ENCODE measurements at places on chromosomes 3 and 15.

- DNase-seq = no peak
Observed at GRCh38 chr3:139772539-139773500, 95.0 kb upstream of the NMNAT3 start.

DNA sequence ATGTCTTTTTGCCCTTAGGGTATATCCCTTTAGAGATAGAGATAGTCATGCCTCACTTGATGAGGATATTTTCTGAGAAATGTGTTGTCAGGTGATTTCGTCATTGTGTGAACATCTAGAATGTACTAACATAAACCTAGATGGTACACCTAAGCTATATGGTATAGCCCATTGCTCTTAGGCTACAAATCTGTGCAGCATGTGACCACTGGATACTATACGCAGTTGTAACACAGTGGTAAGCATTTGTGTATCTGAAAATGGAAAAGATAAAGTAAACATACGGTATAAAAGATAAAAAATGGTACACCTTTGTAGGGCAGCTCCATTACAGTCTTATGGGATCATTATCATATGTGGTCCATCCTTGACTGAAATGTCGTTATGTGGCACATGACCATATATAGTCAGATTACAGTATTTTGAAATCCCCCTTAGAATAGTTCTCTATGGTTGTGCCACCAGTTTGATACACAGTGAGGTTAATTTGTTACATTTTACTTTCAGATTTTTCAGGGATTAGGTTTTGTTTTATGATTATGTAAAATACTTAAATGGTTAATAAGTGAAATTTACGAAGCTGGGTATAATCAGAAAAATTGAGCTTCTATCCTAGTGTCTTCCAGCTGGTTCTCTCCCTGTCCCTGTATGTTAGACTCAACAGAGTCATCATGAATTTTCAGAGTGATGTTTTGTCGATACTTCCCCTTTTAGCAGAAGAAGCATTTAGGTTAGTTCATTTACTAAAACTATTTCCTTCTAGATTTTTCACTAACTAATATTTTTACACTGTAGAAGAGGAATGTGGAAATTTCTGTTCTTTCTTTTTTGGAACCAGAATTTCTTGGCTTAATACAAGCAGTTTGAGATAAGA is 12.8 kb downstream of the SETD5 start:
- DNase-seq = no peak

DNA sequence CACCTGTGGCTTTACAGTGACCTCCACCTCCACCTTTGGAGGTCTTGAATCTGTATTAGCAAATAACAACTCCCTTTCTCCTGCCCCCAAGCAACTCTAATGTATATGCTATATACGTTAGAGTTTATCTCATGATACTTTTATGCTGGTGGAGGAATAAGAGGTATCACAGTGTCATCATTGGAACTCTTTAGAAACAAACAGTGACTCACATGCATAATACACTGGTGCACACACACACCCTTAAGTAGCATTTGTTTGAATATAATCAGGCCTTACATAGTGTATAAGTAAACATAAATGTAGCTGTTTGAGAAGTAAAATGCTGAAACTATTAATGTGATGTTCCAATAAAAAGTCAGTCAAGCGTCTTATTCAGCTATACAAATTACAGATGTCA is 280.2 kb upstream of the C2CD4B start:
- DNase-seq = no peak

DNA sequence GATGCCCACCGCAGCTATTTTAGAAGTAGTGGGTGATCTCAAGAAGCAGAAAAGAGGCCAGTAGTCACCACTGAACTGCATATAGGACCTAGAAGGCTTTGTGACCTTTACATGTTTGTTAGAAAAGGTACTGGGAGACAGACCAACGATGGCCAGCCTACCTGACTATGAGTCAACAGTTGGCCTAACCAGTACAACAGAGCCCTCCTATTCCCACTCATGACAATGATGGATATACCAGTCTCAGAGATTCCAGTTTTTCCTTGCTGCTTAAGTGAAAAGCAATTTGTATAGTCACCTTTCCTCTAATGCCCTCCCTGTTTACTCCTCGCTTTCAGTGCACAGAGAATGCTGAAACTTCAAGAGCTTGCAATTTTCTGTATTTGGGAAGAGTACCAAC is 86.6 kb upstream of the PPIB start:
- no peak for DNase-seq

GRCh38 chr3:24793896-24794295 is 299.2 kb upstream of the THRB start:
- no peak for DNase-seq

- no peak for DNase-seq
Observed at GRCh38 chr3:13655061-13655913, 106.4 kb downstream of the FBLN2 start.

- DNase-seq = no peak
Observed at GRCh38 chr3:129837065-129837642, 56.4 kb downstream of the TMCC1 start.

GRCh38 chr15:36965570-36966342 is 134.6 kb downstream of the MEIS2 start:
- DNase-seq = no peak

- no peak for DNase-seq
Observed at GRCh38 chr15:56019060-56019793, 25.8 kb upstream of the NEDD4 start.

DNA sequence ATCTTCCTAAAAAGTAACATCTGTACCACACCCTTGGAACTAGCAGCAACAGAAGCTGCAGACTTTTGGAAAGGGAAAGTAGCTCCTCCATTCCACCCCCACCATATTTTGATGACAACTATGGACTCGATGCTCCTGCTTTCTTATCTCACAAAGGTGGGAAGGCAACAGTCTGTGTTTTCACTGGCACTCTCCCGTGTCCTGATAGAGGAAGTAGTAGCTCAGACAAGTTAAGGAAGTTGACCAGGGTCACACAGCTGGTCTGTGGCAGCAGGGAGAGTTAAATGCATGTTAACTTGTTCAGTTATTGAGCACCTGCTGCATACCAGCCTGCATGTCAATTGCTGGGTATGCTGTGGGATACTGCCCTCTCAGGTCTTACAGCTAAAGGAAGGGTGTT is 33.1 kb downstream of the BHLHE40 start:
- no peak for DNase-seq

DNA sequence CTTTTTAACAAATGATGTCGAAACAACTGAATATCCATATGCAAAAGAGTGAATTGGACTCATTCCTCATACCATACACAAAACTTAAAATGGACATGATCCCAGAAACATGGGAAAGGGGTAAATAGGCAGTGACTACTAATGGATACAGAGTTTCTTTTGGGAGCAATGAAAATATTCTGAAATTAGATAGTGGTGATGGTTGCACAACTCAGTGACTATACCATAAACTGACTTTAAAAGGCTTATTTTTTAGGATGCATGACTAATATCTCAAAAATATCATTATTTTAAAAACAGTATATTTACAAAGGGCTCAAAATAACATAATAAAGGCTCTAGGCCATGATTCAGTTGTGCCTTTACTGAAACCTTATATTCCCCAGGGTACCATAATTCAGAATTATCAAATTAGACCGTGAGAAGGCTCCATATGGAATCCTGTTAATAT is 16.3 kb upstream of the ATP13A3 start:
- DNase-seq = no peak

DNA sequence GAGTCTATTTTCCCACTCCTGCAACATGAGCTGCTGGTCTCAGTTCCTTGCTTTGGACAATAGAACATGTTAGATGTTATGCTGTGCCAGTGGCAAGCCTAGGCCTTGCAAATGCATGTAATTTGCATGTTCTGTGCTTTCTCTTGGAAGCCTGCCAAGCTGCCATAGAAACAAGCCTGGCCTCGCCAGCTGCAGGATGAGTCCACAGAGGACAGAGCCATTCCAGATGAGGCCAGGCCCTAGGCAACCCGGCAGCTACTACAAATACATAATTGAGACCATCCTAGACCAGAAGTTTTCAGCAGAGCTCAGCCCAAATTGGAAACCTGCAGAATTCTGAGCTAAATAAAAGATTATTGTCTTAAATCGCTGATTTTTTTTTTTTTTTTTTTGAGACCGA is 39.6 kb downstream of the TRIM69 start:
- DNase-seq = no peak

GRCh38 chr3:123129092-123129491 is 62.3 kb downstream of the PDIA5 start:
- no peak for DNase-seq

- no peak for DNase-seq
Observed at GRCh38 chr15:51382787-51383186, 41.3 kb downstream of the GLDN start.

GRCh38 chr15:41876007-41876406 is 17.8 kb downstream of the SPTBN5 start:
- no peak for DNase-seq

DNA sequence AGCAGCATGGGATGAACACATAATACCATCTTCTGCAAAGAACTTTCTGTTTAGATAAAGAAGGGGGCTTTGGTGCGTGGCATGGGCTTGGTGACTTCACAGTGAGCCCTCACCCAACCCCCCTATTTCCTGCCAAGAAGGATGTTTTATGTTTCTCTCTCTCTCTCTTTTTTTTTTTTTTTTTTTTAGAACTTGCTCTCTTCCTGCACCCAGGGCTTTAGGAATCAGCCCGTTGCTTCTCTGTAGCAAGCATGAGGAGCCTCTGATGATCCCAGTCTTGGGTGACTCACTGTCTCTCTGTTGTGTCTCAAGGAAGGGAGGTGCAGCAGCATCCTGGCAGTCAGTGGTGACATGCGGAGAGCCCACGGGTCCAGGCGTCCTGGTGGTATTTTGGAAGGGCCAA is 49.1 kb downstream of the CCK start:
- DNase-seq = no peak

DNA sequence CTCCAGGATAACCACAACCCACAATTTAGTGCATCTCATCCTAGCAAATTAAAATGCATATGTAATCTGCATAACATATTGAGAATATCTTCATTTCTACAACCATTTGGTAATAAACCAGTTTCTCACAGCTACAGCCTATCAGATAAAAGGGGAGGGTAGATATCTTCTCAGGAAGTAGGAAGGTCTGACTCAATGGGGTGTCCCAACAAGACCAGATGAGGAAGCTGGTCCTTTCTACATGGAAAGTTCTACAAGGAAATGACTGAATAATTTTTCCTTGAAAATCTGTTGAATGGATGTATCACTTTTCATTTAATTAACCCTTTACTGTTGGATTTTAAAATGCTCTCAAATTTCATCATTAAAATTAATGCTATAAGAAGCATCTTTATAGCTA is 17.4 kb upstream of the TMPRSS7 start:
- DNase-seq = no peak

DNA sequence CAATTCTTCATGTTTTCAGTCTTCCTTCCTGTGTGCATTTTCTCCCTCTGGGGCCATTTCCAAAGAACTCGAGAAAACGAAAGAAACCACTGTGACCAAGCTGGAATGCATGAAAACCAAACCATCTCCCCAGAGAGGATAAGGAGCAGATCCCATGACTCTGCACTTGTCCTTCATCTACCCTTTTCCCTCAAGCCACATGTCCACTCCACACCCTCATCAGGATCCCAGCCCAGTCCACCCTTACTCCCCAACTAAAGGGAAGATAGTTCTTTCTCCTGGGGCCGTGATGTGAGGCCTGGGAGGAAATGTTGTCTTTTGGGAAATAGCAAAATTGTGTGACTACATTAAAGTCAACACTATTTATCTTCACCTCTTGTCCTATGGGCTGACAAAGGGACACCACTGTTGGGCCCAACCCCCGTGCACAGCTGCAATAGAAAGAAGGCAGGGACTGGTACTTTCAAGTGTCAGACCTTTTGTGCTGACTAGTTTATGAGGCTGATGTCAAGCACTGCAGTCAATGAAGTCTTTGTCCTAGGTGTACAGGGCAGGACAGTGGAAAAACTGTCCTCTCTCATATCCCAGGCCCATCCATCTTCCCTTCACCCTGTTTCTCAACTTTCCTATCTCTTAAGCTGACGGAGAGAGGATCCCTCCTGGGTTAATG is 487.1 kb upstream of the NR2F2 start:
- DNase-seq = no peak

GRCh38 chr3:85255949-85256348 is 297.2 kb downstream of the CADM2 start:
- no peak for DNase-seq

DNA sequence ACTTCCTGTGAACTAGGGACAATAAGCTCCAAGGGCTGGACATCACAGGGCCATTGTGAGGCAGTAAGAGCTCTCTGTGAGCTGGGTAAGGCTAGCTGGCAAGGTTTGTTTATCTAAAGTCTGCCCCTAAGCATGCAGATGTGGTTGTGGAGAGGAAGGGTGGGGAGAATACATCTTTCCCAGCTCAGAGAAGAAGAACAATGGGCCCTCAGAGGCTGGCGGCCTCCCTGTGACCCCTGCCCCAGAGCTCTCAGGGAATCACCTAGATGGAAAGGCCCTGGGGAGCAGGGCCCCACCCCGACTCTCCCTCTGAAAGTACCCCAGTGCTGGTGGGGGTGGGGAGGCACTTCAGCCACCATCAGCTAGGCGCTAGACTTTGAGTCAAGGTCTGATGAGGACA is 4.3 kb upstream of the AP3B2 start:
- no peak for DNase-seq

- DNase-seq = no peak
Observed at GRCh38 chr15:83565553-83566159, 88.3 kb upstream of the ADAMTSL3 start.

GRCh38 chr3:141729240-141729639 is 8.9 kb upstream of the RNF7 start:
- DNase-seq = no peak

DNA sequence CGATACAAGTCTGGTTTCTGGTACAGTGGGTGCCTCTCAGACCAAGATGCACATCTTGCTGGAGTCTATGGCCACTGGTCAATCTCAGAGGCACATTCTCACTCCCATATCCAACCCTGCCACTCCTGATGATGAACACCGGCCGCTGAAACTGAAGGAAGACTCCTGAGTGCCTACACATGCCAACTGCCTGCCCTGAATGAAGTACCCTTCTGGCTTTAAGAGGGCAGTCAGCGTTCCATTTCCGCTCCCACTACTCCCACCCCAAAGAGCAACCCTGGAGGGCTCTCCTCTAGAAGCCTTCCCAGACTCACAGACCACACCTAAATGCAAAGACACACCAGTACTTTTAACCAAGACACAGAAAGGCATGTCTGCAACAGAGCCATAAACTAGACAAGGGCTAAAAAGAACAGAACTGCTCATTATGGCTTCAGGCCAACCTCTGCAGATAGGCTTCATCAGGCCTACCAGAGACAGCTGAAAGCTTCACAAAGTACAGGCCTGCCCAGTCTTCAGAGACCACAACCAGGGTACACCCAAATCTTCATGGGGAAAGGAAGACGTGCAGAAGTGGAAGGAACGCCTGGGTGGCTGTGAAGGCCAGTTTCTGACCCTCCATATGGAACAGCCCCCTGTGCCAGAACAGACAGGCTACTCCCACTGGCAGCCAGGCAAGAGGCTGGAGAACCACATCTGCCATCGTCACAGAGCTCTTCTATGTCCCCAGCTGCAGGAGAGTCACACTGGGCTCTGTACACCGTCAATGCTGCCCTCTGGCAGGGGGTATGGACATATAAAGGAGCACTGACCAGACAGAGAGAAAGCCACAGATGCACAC is 14.3 kb downstream of the ANP32A start:
- no peak for DNase-seq
